ENCODE measurements at places on chromosomes 7 and 10. TPM values are rescaled to one million over a fixed set of nuclear protein-coding genes. Genes with fewer than 3 reads are reported as not detected.

The SSC4D gene
- total RNA-seq: 5.3 TPM

The ATOH7 gene
- total RNA-seq: not detected

The DCLRE1A gene
- 4.8 TPM for total RNA-seq

The PEX1 gene
- total RNA-seq: 23.2 TPM

The FAM25G gene
- not detected for total RNA-seq

The NEUROG3 gene
- total RNA-seq: not detected
